ENCODE measurements at places on chromosomes 12 and 14.

DNA sequence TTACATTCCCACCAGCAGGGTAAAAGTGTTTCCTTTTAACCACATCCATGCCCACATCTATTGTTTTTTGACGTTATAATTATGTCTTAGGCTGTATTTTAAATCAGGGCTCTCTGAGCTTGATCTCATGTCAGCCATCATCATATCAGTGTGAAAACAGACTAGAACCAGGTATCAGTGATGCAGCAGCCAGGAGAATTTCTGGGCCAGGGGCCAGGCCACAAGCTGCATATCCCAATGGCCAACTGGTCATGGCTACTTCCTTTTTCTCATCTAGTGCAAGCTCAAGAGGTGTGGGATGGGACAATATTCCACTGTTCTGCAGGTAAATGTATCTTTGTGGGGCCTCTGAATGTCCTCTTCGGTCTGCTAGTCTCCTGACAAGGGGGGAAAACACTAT is 125.1 kb downstream of the CRADD start:
- DNase-seq, result peak; percentile 67

DNA sequence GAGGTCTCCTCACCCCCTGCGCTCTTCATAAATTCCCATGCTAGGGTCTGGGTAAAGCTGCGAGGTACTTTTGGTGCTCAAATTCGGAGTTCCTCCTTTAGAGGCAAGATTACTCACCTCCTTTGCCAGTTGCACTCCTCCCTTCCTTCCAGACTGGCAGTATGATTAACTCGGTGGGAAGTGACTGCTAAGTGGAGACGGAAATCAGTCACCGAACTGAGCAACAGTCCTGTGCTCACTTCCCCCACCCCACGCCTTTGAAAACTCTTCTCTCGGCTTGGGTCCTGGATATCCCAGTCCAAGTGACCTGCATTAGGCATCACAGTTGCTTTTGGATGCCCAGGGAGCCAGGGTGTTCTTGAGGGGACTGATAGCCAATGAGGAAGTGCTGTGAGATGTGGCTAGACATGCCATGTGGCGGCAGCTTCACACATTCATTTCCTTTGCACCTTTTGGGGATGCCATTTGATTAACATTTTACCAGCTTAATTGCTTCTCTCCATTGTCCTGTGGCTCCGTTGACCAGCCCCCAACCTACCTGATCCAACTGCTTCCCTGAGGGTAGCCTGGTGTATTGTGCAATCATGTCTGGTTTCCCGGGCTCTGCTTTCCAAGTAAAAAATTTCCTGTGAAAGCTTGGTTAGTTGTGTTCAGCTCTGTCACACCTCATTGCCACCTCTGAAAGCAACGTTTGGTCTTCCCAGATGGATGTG is 840 bp downstream of the PNP start:
- DNase-seq, result peak; percentile 63

- DNase-seq, result peak; percentile 4
Observed at GRCh38 chr12:69985656-69986055, 160.6 kb downstream of the MYRFL start.

- DNase-seq, result no peak
Observed at GRCh38 chr14:34833549-34834523, 41.3 kb downstream of the BAZ1A start.

GRCh38 chr14:101820283-101820798 is 58.8 kb downstream of the PPP2R5C start:
- no peak for DNase-seq

- no peak for DNase-seq
Observed at GRCh38 chr12:106304797-106305196, 2.3 kb downstream of the TCP11L2 start.

GRCh38 chr12:26080911-26081310 is 43.9 kb downstream of the BHLHE41 start:
- no peak for DNase-seq

- DNase-seq, result no peak
Observed at GRCh38 chr14:92135269-92135668, 13.5 kb downstream of the CPSF2 start.

DNA sequence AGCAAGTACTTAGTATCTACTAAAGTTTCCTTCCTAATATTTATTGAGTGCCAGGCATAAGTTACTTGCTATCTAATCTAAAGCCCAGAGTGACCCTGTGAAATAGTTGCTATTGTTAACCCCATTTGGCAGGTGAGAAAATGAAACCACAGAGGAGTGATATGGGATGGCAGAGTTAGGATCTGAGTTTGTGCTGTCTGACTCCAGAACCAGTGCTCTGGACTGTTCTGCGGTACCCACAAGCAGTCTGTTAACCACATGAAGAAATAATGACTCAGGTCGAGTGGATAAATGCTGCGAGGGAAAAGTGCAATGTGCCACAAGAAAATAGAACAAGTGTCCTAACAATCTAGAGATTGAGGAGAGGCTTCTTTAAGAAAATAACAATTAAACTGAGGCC is 60.7 kb upstream of the GZMB start:
- DNase-seq, result no peak

GRCh38 chr14:39342768-39343167 is 89.5 kb downstream of the FBXO33 start:
- DNase-seq, result peak; percentile 6

DNA sequence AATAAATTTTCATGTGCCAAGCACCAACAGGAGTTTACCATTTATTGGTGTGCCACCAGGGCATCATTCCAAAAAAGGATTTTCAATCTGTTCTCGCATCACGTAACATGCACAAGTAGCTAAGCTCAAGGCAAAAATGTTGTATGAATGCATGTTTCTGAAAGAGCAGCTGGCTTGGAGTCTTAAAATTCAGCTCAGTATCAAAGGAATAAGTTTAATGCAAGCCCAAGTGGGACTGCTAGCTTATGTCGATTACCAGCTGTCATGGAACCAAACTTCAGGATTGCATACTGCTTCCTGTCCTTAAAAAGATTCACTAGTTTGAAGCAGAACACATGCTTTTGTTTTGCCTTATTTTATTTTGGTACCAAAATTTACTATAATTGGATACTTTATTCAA is 437.0 kb downstream of the FSCB start:
- no peak for DNase-seq

DNA sequence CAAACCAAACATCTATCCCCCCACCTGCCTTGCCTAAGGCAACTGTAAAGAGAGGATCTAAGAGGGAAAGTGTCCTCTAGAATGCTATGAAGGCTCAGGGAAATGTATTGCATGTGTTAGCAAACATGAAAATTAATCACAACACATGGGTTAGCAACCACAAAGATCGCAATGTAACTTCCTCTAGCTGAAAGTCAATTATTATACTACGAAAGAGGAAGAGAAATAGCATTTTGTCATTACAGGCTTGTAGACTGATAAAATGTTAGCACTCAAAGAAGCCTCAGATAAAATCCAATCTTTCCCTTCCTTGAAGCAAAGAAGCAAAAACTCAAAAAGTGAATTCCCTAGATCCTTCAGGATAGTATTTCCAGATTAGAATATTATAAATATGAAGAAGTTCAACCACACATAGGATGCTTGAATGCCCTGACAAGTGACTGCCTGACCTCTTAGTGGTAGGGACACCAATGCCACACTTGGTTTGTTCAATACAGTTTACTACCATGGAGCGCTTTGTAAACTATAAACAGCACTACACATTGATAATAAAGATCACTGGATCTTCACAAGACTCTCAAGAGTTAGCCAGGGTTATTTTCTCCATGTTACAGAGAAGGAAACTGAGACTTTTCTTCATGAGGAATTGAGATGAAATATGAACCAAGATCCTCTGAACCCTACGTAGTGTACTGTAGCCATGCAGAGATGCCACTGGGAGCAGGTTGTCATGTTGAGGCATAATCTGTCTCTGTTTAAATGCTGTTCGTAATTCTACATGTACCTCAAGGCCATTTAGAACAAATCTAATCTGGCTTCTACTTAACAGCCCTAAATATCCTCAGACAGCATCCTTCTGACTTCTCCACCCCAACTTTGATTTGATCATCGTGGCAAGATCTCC is 100.7 kb downstream of the ITPR2 start:
- DNase-seq, result no peak

All from A172 (cell line).